ENCODE measurements at places on chromosomes 4 and X. TPM values are rescaled to one million over a fixed set of nuclear protein-coding genes. Genes with fewer than 3 reads are reported as not detected.

DNA sequence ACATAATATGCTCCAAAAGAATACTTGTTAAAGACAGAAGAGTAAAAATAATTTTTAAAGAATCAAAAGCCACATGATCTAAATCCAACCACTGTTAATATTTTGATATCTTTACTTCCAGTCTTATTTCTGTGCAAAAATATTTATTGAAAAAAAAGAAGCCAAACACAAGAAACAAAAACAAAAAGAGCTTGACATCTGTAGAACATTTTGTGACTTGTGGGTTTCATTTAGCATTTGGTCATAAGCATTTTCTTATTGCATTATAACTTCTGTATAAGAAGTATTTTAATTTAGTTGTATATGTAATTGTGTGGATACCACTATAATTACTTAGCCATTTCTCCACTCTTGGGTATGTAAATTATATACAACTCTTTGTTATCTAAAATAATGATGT is 63.1 kb downstream of the DIPK2B start:
- DNase-seq, result no peak

- no peak for DNase-seq
These were observed 207.3 kb downstream of the SLC7A11 start for GRCh38 chr4:138034871-138035270.

DNA sequence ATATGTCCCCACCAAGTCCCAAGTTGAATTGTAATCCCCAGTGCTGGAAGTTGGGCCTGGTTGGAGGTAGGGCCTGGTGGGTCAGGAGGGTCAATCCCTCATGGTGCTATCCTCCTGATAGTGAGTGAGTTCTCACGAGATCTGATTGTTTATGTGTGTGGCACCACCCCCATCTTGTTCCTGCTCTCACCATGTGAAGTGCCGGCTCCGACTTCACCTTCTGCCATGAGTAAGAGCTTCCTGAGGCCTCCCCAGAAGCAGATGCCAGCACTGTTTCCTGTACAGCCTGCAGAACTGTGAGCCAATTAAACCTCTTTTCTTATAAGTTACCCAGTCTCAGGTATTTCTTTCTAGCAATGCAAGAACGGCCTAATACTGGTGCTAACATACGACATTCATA is 22.7 kb upstream of the TMEM33 start:
- DNase-seq, result no peak

- DNase-seq, result peak; percentile 30
These were observed at the start of gene GPC3 for GRCh38 chrX:133985164-133985966. Gene GPC3 (minus strand): TSS chrX:133985594.

GRCh38 chr4:3238721-3239120 is 10.2 kb upstream of the MSANTD1 start:
- DNase-seq, result no peak

GRCh38 chrX:143121477-143121876 is 95.7 kb downstream of the SPANXN4 start:
- DNase-seq, result peak; percentile 0

DNA sequence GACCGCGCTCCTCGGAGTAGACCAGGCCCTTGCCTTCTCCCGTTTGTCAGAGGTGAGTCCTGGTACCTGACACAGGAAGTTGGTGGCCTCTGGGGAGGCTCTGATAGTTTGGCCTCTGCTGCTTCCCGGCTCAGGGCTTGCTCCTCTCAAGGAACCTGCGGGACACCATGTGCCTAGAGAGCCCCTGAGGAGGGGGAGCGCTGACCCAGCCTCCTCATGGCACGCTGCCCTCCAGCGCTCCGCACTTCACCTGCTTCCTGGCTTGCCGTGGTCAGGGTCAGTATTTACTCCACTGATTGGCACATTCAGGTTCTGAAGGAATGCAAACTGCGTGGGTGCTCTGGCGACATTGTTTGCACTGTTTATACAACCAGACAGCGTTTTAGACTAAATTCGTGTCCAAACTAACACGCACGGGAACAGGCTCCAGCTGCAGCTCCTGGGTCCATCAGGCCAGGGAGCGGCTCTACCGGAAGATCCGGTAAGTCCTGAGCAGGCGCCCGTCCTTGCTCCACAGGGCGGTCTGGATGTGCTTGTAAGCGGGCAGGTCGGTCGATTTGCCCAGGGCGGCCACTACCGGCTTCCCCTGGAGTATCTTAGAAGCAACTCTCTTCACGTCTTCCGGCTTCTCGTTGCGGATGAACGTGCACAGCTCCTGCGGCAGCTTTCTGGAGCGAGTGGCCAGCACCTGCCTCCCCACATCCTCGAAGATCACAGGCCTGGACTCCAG is 121.6 kb upstream of the GRID2 start:
- DNase-seq, result no peak

DNA sequence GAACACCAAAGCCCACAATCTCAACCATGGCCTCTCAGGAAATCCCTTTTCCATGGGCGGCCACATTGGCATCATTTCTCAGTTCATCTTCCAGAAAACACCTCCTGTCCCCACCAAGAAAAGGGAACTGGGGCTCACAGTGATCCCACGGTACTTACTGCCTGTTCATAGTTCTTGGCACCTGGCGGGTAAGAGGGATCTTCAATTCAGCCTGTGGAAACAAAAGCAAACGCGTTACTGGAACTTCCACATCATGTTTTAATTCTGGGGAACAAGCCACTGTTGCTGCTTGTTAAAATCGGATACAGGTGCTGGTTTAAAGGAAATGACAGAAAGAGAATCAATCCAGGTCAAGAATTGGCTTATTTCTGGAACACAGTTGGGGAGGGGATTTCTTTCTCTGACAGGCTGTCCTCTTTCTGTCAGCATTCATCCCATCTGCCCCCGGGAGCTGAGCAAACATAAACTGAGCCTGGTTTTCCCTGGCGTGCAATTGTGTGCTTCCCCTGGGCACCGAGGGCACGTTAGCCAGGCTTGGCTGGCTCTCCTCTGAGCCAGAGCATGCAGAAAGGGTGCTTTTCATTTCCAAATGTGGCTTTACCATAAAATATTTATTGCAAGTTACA is 16.8 kb downstream of the CLNK start:
- DNase-seq, result no peak

GRCh38 chr4:141919649-141920048 is 283.3 kb downstream of the IL15 start:
- DNase-seq, result no peak

GRCh38 chrX:149837639-149838038 is 43.3 kb upstream of the MAGEA8 start:
- DNase-seq, result no peak

DNA sequence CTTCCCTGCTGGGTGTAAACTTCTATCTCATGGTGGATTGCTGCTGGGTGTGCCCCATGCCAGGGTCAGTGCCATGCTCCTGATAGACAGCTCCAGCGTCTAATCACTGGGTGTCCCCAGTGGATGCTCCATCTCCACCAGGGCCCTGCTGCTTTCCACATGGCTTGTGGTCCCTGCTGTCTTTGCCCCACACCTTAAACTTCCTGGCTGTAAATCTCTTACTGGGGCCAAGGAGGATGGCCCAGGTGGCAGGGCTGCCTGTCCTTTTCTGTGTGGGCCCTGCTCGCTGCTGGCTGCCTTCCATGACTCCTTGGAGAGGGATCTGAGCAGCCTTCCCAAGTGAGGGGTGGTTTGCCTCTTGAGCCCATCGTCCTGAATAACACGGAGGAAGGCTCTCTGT is 51.8 kb downstream of the RGS12 start:
- no peak for DNase-seq

DNA sequence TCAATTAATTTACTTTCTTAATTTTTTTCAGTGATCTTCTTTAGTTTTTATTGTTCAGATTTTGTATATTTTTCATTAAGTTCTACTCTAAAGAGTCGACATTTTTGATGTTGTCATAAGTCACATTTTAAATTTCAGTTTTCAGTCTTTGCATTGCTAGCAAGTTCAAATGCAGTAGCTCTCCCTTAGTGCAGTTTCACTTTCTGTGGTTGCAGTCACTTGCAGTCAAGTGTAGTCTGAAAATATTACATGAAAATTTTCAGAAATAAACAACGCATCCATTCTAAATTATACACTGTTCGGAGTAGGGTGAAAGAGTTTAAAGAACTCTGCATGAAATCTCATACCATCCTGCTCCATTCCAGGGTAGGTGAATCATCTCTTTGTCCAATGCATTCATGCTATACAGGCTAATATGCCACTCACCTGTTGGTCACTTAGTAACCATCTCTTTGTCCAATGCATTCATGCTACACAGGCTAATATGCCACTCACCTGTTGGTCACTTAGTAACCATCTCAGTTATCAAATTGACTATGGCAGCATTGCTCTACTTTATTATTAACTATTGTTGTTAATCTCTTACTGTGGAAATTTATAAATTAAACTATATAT is 356.9 kb downstream of the STPG2 start:
- DNase-seq, result no peak

DNA sequence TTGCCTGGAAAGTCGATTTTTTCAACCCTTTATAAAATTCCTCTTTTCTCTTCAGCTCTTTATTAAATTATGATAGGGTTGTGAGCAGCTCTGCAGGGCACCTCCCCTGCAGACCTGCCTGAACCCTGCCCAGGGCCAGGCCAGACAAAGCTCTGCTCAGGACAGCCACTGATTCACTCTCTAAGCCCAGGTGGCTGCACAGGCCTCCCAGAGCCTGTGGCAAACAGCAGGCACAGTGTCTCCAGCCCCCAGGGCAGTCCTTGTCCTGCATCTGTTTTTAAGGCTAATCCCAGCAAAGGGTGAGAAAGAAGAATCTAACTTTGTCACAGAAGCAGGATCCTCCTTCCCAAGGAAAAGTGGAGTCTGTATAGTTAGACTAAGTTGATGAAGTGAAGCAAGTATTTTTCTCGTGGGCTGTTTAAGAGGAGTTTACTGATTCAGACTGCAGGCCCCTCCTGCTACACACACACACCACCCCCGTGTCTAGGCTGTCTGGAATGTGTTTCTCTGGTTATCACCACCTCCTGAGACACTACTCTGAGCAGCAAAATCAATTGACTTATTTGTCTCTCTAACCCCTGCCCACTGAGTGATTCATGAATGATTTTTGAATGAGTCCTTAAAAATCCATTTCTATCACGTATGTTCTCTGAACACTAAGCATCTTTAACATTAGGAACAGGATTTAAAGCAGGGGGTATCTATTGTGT is 101.7 kb downstream of the CHIC2 start:
- DNase-seq, result no peak

GRCh38 chr4:15652191-15652590 is 3.0 kb downstream of the FBXL5 start:
- DNase-seq, result peak; percentile 25

GRCh38 chr4:47809654-47810203 is 28.1 kb downstream of the CORIN start:
- no peak for DNase-seq

GRCh38 chrX:48945517-48946348 is 11.7 kb downstream of the OTUD5 start:
- DNase-seq, result peak; percentile 58

DNA sequence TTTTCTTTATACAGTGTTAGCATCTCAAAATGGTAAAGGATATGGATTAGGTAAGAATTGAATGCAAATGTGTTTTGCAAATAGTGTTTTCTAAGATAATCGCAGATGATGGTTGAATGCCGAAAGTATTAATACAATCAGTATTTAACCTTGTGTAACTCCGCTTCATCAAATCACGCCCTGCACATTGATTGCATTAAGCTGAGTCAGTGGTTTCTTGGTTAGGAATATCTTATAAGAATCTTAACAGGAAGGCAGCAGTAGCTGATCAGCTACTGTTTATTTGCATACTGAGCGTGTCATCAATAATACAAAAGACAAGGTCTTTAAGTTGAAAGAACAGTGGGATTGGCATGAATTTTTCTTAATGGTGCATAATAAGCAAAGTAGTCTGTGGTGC is 545.4 kb downstream of the RPA4 start:
- DNase-seq, result no peak

- DNase-seq, result no peak
These were observed 2.5 kb downstream of the MYL5 start for GRCh38 chr4:676871-677235.

DNA sequence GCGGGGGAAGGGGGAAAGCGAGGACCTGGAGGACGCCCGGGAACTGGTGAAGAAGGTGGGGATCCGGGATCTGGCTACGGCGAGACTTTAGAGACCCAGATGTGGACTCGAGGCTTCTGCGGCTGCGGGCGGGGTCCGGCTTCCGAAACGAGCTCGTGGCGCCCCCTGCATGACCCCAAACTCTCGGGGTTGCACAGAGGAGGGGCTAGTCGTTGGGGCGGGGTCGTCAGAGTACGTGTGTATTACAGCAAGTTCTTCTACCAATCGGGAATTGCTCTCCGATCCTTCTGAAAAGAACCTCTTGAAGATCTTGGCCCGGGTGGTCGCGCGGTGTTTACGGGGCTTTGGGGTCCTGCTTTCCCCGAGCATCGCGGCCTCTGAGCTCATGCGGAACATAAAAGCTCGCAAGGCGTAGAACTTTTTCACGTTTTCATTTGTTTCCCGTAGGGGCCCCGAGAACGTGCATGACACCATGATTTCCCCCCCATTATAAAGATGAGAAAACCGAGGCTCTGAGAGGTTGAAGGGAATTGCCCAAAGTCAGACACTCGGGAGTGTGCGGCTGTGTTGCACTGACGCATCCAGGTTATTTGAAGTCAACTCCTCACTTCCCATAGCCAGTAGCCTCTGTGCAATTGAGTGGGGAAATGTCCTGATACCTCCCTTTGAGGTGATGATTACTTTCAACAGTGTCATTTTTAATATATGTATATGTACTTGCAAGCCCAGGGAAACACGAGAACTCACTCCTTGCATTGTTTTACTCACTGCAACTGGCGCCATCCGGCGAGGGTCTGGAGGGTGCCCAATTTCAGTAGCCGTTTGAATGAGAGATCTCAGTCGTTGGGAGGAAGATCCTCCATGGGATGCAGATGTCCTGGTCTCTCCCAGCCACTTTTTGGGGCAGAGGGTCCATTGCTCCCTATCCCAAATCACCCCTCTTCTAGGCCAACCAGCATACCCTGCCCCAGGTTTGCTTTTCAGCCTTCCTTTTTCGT is at the start of gene BEND4:
Gene BEND4, minus strand, starts transcription at position 149 of the 998 bp plus-strand sequence. CDS start 512 bp downstream, outside the sequence.
- peak; percentile 31 for DNase-seq

GRCh38 chr4:75036046-75036830 is 103.3 kb downstream of the PARM1 start:
- DNase-seq, result no peak

GRCh38 chr4:171342646-171343045 is 470.6 kb upstream of the GALNTL6 start:
- DNase-seq, result no peak

DNA sequence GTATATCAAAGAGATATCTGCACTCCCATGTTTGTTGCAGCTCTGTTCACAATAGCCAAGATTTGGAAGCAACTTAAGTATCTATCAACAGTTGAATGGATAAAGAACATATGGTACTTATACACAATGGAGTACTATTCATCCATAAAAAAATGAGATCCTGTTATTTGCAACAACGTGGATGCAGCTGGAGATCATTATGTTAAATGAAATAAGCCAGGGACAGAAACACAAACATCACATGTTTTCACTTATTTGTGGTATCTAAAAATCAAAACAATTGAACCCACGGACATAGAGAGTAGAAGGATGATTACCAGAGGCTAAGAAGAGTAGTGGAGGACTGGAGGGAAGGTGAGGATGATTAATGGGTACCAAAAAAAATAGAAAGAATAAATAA is 14.2 kb downstream of the IQCM start:
- no peak for DNase-seq

- no peak for DNase-seq
These were observed 3.9 kb upstream of the FAM9A start for GRCh38 chrX:8805046-8805445.

APELA gene
- polyA plus RNA-seq, result not detected

SMARCA1 gene
- 1.9 TPM for polyA plus RNA-seq

TBX22 gene
- 0.09 TPM for polyA plus RNA-seq

CXCL1 gene
- 2.9 TPM for polyA plus RNA-seq

TCEAL4 gene
- 86.8 TPM for polyA plus RNA-seq

USP11 gene
- polyA plus RNA-seq, result 4.0 TPM

CRMP1 gene
- polyA plus RNA-seq, result 5.9 TPM

CCKAR gene
- not detected for polyA plus RNA-seq
